ENCODE measurements at places on chromosomes 4 and X.

GRCh38 chr4:89998469-89999011 is 103.9 kb downstream of the MMRN1 start:
- H3K27ac ChIP-seq, result no peak overlapping the region
- no peaks in the 10 kb centered on the region for H3K36me3 ChIP-seq
- no peak overlapping the region for H3K4me3 ChIP-seq
- H3K4me1 ChIP-seq, result no peaks in the 10 kb centered on the region

GRCh38 chrX:39911278-39911897 is 186.4 kb downstream of the BCOR start:
- H3K4me3 ChIP-seq, result no peak overlapping the region
- no peaks in the 10 kb centered on the region for H3K36me3 ChIP-seq
- no peaks in the 10 kb centered on the region for H3K27me3 ChIP-seq

- DNase-seq, result no peak
- no peak overlapping the region for H3K4me3 ChIP-seq
- no peak overlapping the region for H3K27ac ChIP-seq
These were observed 22.3 kb upstream of the THOC2 start for GRCh38 chrX:123755107-123755506.

DNA sequence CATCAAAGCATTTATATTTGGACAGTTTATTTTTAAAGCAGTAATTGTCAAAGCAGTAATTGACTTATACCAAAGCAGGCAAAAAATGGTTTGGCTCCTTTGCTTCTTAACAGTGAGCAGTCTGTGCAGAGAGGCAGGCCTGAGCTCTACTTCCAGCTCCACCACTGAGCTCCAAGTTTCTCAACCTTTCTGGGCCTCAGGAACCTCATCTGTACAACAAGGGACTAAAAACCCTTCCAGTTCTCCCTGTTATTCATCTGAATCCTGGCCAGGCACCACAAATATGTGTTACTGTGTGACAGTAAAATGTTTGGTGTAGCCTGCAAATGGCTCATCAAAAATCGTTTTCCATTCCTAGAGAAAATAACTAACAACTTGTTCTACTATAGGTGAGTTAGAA is 88.7 kb upstream of the TTC29 start:
- H3K27me3 ChIP-seq, result no peaks in the 10 kb centered on the region
- no peak for DNase-seq
- H3K4me3 ChIP-seq, result no peak overlapping the region
- no peaks in the 10 kb centered on the region for H3K36me3 ChIP-seq
- H3K4me1 ChIP-seq, result no peaks in the 10 kb centered on the region

GRCh38 chr4:624705-625590 is at the start of gene PDE6B:
PDE6B (plus strand) TSS chr4:625573; CDS start chr4:625627, 54 bp downstream.
- no peak for DNase-seq
- H3K4me1 ChIP-seq, result no peaks in the 10 kb centered on the region
- no peaks in the 10 kb centered on the region for H3K27me3 ChIP-seq
- no peak within 1 kb of the TSS for H3K4me3 ChIP-seq

GRCh38 chr4:1522606-1523005 is 116.4 kb upstream of the NKX1-1 start:
- H3K27ac ChIP-seq, result no peak overlapping the region
- H3K4me3 ChIP-seq, result no peak overlapping the region
- H3K4me1 ChIP-seq, result no peaks in the 10 kb centered on the region

- no peak for DNase-seq
- H3K4me1 ChIP-seq, result no peaks in the 10 kb centered on the region
- no peaks in the 10 kb centered on the region for H3K27me3 ChIP-seq
- no peak overlapping the region for H3K4me3 ChIP-seq
- no peaks in the 10 kb centered on the region for H3K36me3 ChIP-seq
These were observed 50.0 kb downstream of the CYTL1 start for GRCh38 chr4:4969298-4969697.

Data from CD4-positive, alpha-beta memory T cell (primary cell).